Fibroblast of villous mesenchyme (primary cell): ENCODE measurements at places on chromosomes 7 and 10. TPM values are rescaled to one million over a fixed set of nuclear protein-coding genes. Genes with fewer than 3 reads are reported as not detected.

MYH16 gene
- total RNA-seq, result not detected in 2 replicates

CFAP46 gene
- under 0.01 and 0.32 TPM in 2 replicates for total RNA-seq

PAPSS2 gene
- total RNA-seq, result 131 and 417 TPM in 2 replicates

R3HCC1L gene
- total RNA-seq, result 10.6 and 12.1 TPM in 2 replicates

CHST3 gene
- 37.4 and 58.3 TPM in 2 replicates for total RNA-seq

DLX5 gene
- not detected in 2 replicates for total RNA-seq

MSRB2 gene
- 11.9 and 15.1 TPM in 2 replicates for total RNA-seq

TEX36 gene
- not detected in 2 replicates for total RNA-seq

MUC3A gene
- not detected in 2 replicates for total RNA-seq

NOBOX gene
- not detected in 2 replicates for total RNA-seq

FFAR4 gene
- total RNA-seq, result not detected in 2 replicates

ITGB1 gene
- total RNA-seq, result 1,751 and 1,757 TPM in 2 replicates

SHTN1 gene
- 2.2 and 2.6 TPM in 2 replicates for total RNA-seq

MYOZ1 gene
- 0.32 and 0.43 TPM in 2 replicates for total RNA-seq

OR2A5 gene
- not detected in 2 replicates for total RNA-seq

APBB1IP gene
- 3.2 and 4.3 TPM in 2 replicates for total RNA-seq

ELOVL3 gene
- total RNA-seq, result 0.32 and 0.86 TPM in 2 replicates

KRIT1 gene
- 39.0 and 44.9 TPM in 2 replicates for total RNA-seq

GIMAP4 gene
- total RNA-seq, result not detected in 2 replicates

STAMBPL1 gene
- 98.9 and 120 TPM in 2 replicates for total RNA-seq

CCDC7 gene
- total RNA-seq, result 9.3 and 20.3 TPM in 2 replicates

ZNF107 gene
- total RNA-seq, result 2.3 and 3.9 TPM in 2 replicates

LRIT1 gene
- not detected in 2 replicates for total RNA-seq

HABP2 gene
- not detected in 2 replicates for total RNA-seq

CDH23 gene
- under 0.01 TPM in 2 replicates for total RNA-seq

ZNF467 gene
- 1.3 and 1.6 TPM in 2 replicates for total RNA-seq

PDE6C gene
- total RNA-seq, result not detected in 2 replicates

ZPBP gene
- not detected in 2 replicates for total RNA-seq

SORCS3 gene
- not detected in 2 replicates for total RNA-seq

MUC12 gene
- total RNA-seq, result under 0.01 TPM in 1 of 2 replicates, not detected in the other

GRB10 gene
- 23.3 and 39.3 TPM in 2 replicates for total RNA-seq

TAS2R41 gene
- total RNA-seq, result not detected in 2 replicates

CCDC136 gene
- total RNA-seq, result 9.9 and 10.6 TPM in 2 replicates

MMRN2 gene
- 0.86 and 2.3 TPM in 2 replicates for total RNA-seq

EZH2 gene
- 10.6 and 12.1 TPM in 2 replicates for total RNA-seq

ENO4 gene
- under 0.01 TPM in 1 of 2 replicates, not detected in the other for total RNA-seq

IPMK gene
- total RNA-seq, result 4.5 and 7.8 TPM in 2 replicates

C7orf33 gene
- total RNA-seq, result not detected in 2 replicates

EMX2 gene
- 4.5 and 10.8 TPM in 2 replicates for total RNA-seq

CALHM3 gene
- under 0.01 TPM in 2 replicates for total RNA-seq

SPDYE5 gene
- not detected in 2 replicates for total RNA-seq

PDE1C gene
- 4.7 and 6.8 TPM in 2 replicates for total RNA-seq

HACD1 gene
- total RNA-seq, result 43.2 and 102 TPM in 2 replicates

ABCC2 gene
- total RNA-seq, result 0.32 and 0.43 TPM in 2 replicates

CYP26C1 gene
- total RNA-seq, result not detected in 2 replicates

HTRA1 gene
- total RNA-seq, result 88.9 and 160 TPM in 2 replicates

GHRHR gene
- total RNA-seq, result not detected in 2 replicates

HOXA1 gene
- 0.32 and 0.43 TPM in 2 replicates for total RNA-seq

LDB3 gene
- under 0.01 and 0.32 TPM in 2 replicates for total RNA-seq

JCAD gene
- total RNA-seq, result 7.8 and 18.7 TPM in 2 replicates

FGFR2 gene
- 0.32 and 0.86 TPM in 2 replicates for total RNA-seq

IL6 gene
- 19.6 and 29.4 TPM in 2 replicates for total RNA-seq

PPP1R3C gene
- total RNA-seq, result 57.0 and 109 TPM in 2 replicates

KIAA1549 gene
- 1.6 and 2.6 TPM in 2 replicates for total RNA-seq
